ENCODE measurements at places on chromosomes 1 and 21. TPM values are rescaled to one million over a fixed set of nuclear protein-coding genes. Genes with fewer than 3 reads are reported as not detected.

GRCh38 chr1:184116287-184116686 lies 64.8 kb downstream of the TSEN15 start:
- H3K4me1 ChIP-seq: no peaks in the 10 kb centered on the region
- DNase-seq: no peak
- no peaks in the 10 kb centered on the region for H3K27me3 ChIP-seq
- H3K36me3 ChIP-seq: peaks cover 4% of the 10 kb centered on the region

- no peak overlapping the region for H3K4me3 ChIP-seq
- no peak for DNase-seq
- H3K4me1 ChIP-seq: peaks cover 5% of the 10 kb centered on the region
- no peak overlapping the region for H3K27ac ChIP-seq
- no peaks in the 10 kb centered on the region for H3K27me3 ChIP-seq
These were observed 33.0 kb downstream of the KCNC4 start for GRCh38 chr1:110243146-110243545.

DNA sequence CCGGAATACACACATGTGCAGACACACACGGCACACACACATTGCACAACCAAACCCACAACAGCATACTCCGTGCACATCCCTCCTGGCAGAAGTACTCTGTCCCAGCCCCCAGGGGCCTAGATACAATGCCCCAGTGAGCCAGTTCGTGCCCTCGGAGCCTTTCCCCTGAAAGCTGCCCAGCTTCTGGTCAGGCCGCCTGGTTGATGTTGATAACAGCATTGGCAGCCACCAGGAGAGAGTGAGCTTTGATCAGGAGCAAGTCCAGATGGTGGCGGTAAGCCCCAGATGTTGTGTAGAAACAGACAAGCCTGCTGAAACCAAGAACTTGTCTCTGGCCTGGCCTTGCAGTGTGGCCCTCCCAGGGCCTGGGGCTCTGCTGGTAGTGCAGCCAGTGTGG lies 109.1 kb downstream of the GRIK3 start:
- H3K36me3 ChIP-seq: no peaks in the 10 kb centered on the region
- no peaks in the 10 kb centered on the region for H3K27me3 ChIP-seq
- no peak overlapping the region for H3K4me3 ChIP-seq
- H3K4me1 ChIP-seq: no peaks in the 10 kb centered on the region
- no peak for DNase-seq

- DNase-seq: no peak
- H3K36me3 ChIP-seq: no peaks in the 10 kb centered on the region
- H3K4me3 ChIP-seq: no peak within 1 kb of the TSS
- H3K27me3 ChIP-seq: no peaks in the 10 kb centered on the region
These were observed at the start of gene OR2G2 for GRCh38 chr1:247588060-247588459. Gene OR2G2, plus strand, starts transcription at chr1:247588360. Its CDS starts 0 bp downstream, at chr1:247588360.

- no peaks in the 10 kb centered on the region for H3K36me3 ChIP-seq
- no peak for DNase-seq
- H3K4me3 ChIP-seq: no peak overlapping the region
- H3K4me1 ChIP-seq: peaks cover 3% of the 10 kb centered on the region
- H3K27ac ChIP-seq: no peak overlapping the region
These were observed 5.0 kb upstream of the HPCA start for GRCh38 chr1:32881291-32881690.

DNA sequence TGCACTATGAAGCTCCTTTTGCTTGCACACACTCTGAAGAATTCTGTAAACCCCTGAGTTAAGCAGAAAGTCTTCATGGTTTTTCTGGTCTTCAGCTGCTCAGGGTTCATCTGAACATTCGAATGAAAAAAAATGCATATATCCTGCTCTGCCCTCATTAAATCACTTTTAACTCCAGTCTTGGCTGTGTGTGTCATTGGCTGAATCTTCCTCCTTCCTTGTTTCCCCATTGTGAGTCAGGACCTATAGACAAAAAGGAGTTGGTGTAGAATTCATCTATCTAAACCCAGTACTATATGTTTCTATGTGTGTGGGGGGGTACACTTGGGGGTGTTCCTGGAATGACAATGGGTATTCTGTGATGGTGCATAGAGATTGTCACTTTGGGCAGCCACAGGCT lies 6.6 kb upstream of the SPRR1B start:
- no peak overlapping the region for H3K27ac ChIP-seq
- no peak overlapping the region for H3K4me3 ChIP-seq
- H3K36me3 ChIP-seq: no peaks in the 10 kb centered on the region
- no peak for DNase-seq
- no peaks in the 10 kb centered on the region for H3K4me1 ChIP-seq

GRCh38 chr1:172252321-172252720 lies 168.2 kb upstream of the C1orf105 start:
- H3K4me3 ChIP-seq: no peak overlapping the region
- peaks cover 14% of the 10 kb centered on the region for H3K36me3 ChIP-seq
- peaks cover 18% of the 10 kb centered on the region for H3K4me1 ChIP-seq
- no peak overlapping the region for H3K27ac ChIP-seq
- no peaks in the 10 kb centered on the region for H3K27me3 ChIP-seq

- no peak overlapping the region for H3K27ac ChIP-seq
- peak; percentile 60 for DNase-seq
- H3K36me3 ChIP-seq: peaks cover 47% of the 10 kb centered on the region
These were observed 133.4 kb downstream of the COP1 start for GRCh38 chr1:176073524-176074157.

- no peaks in the 10 kb centered on the region for H3K36me3 ChIP-seq
- no peaks in the 10 kb centered on the region for H3K4me1 ChIP-seq
- H3K4me3 ChIP-seq: no peak overlapping the region
- no peak overlapping the region for H3K27ac ChIP-seq
- DNase-seq: no peak
These were observed 13.0 kb upstream of the GPR137B start for GRCh38 chr1:236129306-236129705.

- no peaks in the 10 kb centered on the region for H3K4me1 ChIP-seq
- H3K27me3 ChIP-seq: no peaks in the 10 kb centered on the region
- H3K4me3 ChIP-seq: no peak overlapping the region
These were observed 125.0 kb upstream of the HOOK1 start for GRCh38 chr1:59689730-59690129.

GRCh38 chr1:202160377-202160940 lies at the start of gene PTPN7:
Gene PTPN7, minus strand, starts transcription at chr1:202160602. Its CDS starts 1,200 bp downstream, at chr1:202159402.
- peak within 1 kb of the TSS; percentile 95 for H3K4me3 ChIP-seq
- H3K4me1 ChIP-seq: peaks cover 90% of the 10 kb centered on the region
- peak; percentile 80 for DNase-seq
- peaks cover 39% of the 10 kb centered on the region for H3K36me3 ChIP-seq
- H3K27me3 ChIP-seq: no peaks in the 10 kb centered on the region

GRCh38 chr1:58926152-58926551 lies 142.3 kb upstream of the JUN start:
- H3K4me3 ChIP-seq: no peak overlapping the region
- no peaks in the 10 kb centered on the region for H3K36me3 ChIP-seq
- no peak overlapping the region for H3K27ac ChIP-seq
- H3K4me1 ChIP-seq: peaks cover 60% of the 10 kb centered on the region
- DNase-seq: no peak
- H3K27me3 ChIP-seq: no peaks in the 10 kb centered on the region

DNA sequence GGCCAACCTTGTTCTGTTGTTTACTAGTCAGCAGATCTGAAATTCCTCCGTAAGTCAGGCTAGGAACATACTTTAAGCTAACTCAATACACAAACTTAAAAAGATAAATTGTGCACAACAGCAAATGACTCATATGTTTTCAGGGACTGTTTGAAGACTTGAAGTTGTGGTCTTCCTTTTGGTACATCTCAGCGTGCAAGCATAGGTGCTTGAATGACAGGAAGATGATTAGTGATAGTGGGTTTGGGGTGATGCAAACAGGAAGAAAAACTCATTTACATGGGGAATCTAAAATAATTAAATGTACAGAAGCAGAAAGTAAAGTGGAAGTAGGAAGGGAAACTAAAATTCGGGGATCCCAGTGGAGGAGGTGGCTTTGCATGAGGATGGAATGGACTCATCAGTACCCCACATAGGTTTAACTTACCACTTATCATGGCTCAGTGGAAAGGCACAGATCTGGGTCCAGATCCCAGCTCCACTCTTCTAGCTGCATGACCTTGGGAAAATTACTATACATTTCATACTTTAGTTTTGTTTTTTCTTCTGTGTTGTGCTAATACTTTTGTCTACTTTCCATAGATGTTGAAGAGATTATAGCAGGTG lies 122.3 kb downstream of the XCL2 start:
- H3K4me3 ChIP-seq: no peak overlapping the region
- H3K4me1 ChIP-seq: peaks cover 22% of the 10 kb centered on the region
- peak overlapping the region; percentile 84 for H3K27ac ChIP-seq

- no peaks in the 10 kb centered on the region for H3K36me3 ChIP-seq
- H3K4me1 ChIP-seq: no peaks in the 10 kb centered on the region
- peaks cover 22% of the 10 kb centered on the region for H3K27me3 ChIP-seq
- H3K27ac ChIP-seq: no peak overlapping the region
- H3K4me3 ChIP-seq: no peak overlapping the region
These were observed 17.1 kb upstream of the UBL4B start for GRCh38 chr1:110094931-110095654.

- no peaks in the 10 kb centered on the region for H3K36me3 ChIP-seq
- no peak overlapping the region for H3K4me3 ChIP-seq
- DNase-seq: no peak
- peaks cover 28% of the 10 kb centered on the region for H3K27me3 ChIP-seq
These were observed 3.1 kb downstream of the DNM3 start for GRCh38 chr1:171844381-171844780.

- H3K36me3 ChIP-seq: no peaks in the 10 kb centered on the region
- no peak for DNase-seq
- no peak overlapping the region for H3K27ac ChIP-seq
- no peaks in the 10 kb centered on the region for H3K4me1 ChIP-seq
These were observed 22.8 kb upstream of the STUM start for GRCh38 chr1:226525750-226526149.

DNA sequence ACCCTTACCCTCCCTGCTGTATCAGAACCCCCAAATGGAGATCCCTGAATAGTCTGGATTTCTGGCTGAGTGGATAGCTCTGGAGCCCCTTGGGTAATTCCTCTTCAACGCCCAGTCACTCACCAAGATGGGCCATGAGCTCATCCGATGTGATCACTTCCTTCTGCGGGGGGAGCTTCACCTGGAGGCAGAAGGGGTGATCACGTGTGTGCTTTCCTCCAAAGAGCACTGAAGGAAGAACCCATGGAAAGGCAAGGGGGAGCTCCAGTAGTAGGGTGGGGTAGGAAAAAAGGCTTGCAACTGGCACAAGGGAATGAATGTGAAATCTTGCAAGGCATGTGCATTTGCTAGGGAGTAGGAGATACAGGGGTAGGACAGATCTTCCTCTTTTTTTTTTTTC lies 5.1 kb downstream of the MINDY1 start:
- H3K4me3 ChIP-seq: no peak overlapping the region
- no peaks in the 10 kb centered on the region for H3K27me3 ChIP-seq
- H3K4me1 ChIP-seq: peaks cover 62% of the 10 kb centered on the region
- DNase-seq: no peak

DNA sequence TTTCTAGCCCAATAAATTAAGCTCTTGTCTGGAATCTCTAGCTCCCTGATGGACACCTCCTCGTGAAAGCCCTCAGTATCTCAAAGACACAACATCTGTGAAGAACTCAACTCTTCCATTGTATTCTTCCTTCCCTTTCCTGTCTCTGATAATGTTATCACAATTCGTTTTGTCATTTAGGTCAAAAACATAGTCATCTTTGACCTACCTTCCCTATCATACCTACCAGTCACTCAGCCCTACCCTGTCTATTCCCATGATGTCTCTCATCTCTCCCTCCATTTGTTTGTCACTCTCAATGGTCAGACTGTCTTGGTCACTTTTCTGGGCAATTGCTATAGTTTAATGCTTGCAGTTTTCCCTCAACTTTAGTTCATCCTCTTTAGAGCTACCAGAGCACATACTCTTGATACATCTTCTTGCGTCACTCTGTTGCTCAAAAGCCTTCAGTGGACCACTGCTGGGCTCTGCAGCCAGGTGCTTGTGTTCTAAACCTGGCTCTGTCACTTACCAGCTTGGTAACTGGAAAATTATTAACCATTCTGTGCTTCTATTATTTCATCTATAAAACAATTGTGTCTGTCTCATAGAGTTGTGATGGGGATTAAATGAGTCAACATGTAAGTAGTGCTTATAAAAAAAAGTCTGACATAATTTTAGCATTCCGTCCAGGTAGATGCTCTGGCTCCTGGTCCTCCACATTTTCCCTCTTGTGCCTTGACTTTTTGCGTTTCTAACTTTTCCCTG lies 39.6 kb downstream of the DDR2 start:
- H3K4me3 ChIP-seq: no peak overlapping the region
- H3K27ac ChIP-seq: no peak overlapping the region
- H3K36me3 ChIP-seq: no peaks in the 10 kb centered on the region
- DNase-seq: no peak
- H3K4me1 ChIP-seq: no peaks in the 10 kb centered on the region

- peaks cover 13% of the 10 kb centered on the region for H3K4me1 ChIP-seq
- H3K27me3 ChIP-seq: no peaks in the 10 kb centered on the region
- H3K4me3 ChIP-seq: no peak overlapping the region
- no peak overlapping the region for H3K27ac ChIP-seq
These were observed 118.9 kb downstream of the PGBD5 start for GRCh38 chr1:230307213-230307612.

DNA sequence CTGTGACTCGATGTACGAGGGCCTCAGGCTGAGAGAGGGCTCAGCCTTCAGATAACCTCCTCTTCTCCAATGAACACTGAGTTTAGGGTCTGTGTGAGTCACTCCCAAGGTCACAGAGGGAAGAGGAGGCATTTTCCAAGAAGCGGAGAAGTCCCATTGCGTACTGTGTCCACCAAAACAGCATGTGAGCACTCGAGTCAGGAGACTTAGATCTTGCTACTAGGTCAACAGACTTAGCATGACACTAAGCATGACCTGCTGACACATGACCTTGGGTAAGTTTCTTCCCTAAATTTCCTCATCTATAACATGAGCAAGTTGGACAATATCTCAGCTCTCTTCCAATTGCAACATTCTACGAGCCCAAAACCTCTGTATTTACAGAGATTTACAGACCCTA lies 68.0 kb downstream of the PLPP3 start:
- H3K36me3 ChIP-seq: no peaks in the 10 kb centered on the region
- no peaks in the 10 kb centered on the region for H3K27me3 ChIP-seq
- H3K4me1 ChIP-seq: no peaks in the 10 kb centered on the region
- H3K4me3 ChIP-seq: no peak overlapping the region

GRCh38 chr1:33390542-33390941 lies 40.4 kb downstream of the PHC2 start:
- no peak overlapping the region for H3K27ac ChIP-seq
- H3K36me3 ChIP-seq: no peaks in the 10 kb centered on the region
- no peak for DNase-seq
- H3K4me3 ChIP-seq: no peak overlapping the region
- no peaks in the 10 kb centered on the region for H3K4me1 ChIP-seq

- peak; percentile 66 for DNase-seq
- peaks cover 32% of the 10 kb centered on the region for H3K36me3 ChIP-seq
- H3K4me3 ChIP-seq: peak overlapping the region; percentile 98
- H3K27me3 ChIP-seq: peaks cover 3% of the 10 kb centered on the region
These were observed 909 bp upstream of the PAXBP1 start for GRCh38 chr21:32772281-32773047.

- peak overlapping the region; percentile 84 for H3K4me3 ChIP-seq
- peak; percentile 38 for DNase-seq
- H3K4me1 ChIP-seq: peaks cover 27% of the 10 kb centered on the region
- peak overlapping the region; percentile 96 for H3K27ac ChIP-seq
- H3K27me3 ChIP-seq: no peaks in the 10 kb centered on the region
- H3K36me3 ChIP-seq: no peaks in the 10 kb centered on the region
These were observed 868 bp downstream of the ZBTB40 start for GRCh38 chr1:22452481-22452957.

Gene RNU1-3
- total RNA-seq: 2,316 TPM

Gene EPHA2
- not detected for total RNA-seq

Gene CLCA4
- not detected for total RNA-seq

Gene LEFTY1
- total RNA-seq: not detected

Gene CD1E
- not detected for total RNA-seq

Gene GPR52
- 2.9 TPM for total RNA-seq

Gene ZSCAN20
- total RNA-seq: 2.2 TPM

Gene TRIM67
- not detected for total RNA-seq

Gene BMP8B
- total RNA-seq: 0.17 TPM

Gene LIN9
- total RNA-seq: 13.6 TPM

Gene RCSD1
- 152 TPM for total RNA-seq

Gene OR2T29
- total RNA-seq: not detected

Gene CSF3R
- total RNA-seq: 0.29 TPM

Gene PADI4
- total RNA-seq: 0.23 TPM

Data from activated CD4-positive, alpha-beta T cell treated with anti-CD3 and anti-CD28 coated beads, Interleukin-2, amount 10 ng/mL, durations not matched to agents 7 days and 5 days (primary cell).